Activated naive CD4-positive, alpha-beta T cell treated with anti-CD3 and anti-CD28 coated beads, Interleukin-2, amount 10 ng/mL, durations not matched to agents 7 days and 5 days (primary cell): ENCODE measurements at places on chromosomes 1 and 21.

DNA sequence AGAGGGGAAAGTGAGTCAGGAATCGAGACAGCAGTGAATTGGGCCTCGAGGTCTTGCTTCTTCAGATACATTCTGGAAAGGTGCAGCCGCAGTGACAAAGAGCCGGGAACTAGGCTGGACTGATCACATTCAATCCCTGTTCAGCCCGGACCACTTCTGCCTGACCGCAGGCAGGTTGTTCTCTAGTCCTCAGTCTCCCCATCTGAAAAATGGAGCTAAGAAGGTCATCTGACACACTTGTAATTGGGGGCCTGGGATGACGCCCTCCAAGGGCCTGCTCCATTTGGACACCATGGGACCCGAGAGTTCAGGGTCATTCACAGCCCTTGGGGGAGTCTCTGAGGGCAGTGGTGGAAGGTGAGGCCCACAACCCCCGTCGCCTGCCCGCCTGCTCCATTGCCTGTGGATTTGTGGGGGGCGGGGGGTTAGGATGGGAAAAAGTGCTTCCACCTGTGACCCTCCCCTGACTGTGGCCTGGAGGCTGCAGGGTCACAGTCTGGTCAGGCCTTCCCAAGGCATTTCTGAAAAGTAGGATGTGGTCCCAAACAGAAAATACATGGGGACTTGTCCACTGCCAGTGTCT lies 87.9 kb upstream of the CSF3R start:
- DNase-seq = peak; percentile 7

- no peak for DNase-seq
These were observed 146.9 kb downstream of the PCBP3 start for GRCh38 chr21:45790427-45790826.

GRCh38 chr21:38301321-38302214 lies 44.8 kb downstream of the KCNJ15 start:
- no peak for DNase-seq

GRCh38 chr1:238005116-238005515 lies 114.4 kb upstream of the ZP4 start:
- DNase-seq = no peak

- no peak for DNase-seq
These were observed 17.2 kb upstream of the SLC25A44 start for GRCh38 chr1:156176610-156177210.

DNA sequence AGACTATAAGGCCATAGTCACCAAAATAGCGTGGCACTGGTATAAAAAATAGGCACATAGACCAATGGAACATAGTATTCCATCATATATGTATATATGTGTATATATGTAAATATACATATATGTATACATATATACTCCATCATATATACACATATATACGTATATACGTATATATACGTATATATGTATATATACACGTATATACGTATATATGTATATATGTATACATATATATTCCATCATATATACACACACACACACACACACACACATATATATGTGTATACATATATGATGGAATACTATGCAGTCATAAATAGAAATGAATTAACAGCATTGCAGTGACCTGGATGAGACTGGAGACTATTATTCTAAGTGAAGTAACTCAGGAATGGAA lies 204.6 kb downstream of the LTN1 start:
- no peak for DNase-seq

- DNase-seq = no peak
These were observed 862.0 kb upstream of the CXADR start for GRCh38 chr21:16650714-16651366.

GRCh38 chr1:180633057-180634056 lies 1.5 kb downstream of the XPR1 start:
- no peak for DNase-seq

DNA sequence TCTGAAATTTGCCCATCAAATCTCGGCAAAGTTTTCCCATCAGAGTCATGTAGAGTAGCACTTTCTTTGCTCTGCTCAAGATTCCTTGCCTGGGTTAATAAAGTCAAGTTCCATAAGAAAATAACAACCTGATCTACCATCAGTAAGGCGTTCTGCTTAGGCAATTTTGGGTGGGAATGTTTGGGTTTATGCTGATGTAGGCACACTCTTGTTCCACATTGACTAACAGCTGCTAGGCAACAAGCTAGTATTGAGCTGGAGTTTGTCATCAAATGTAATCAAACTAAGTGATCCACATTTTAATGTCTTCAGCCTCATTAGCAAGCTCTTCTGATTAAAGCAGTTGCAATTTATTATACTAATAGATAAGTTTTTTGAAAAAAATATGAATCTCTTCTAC lies 12.1 kb upstream of the HMCN1 start:
- no peak for DNase-seq

- DNase-seq = no peak
These were observed 21.5 kb upstream of the SAMSN1 start for GRCh38 chr21:14567331-14568279.
